ENCODE measurements at places on chromosomes 6 and 20. TPM values are rescaled to one million over a fixed set of nuclear protein-coding genes. Genes with fewer than 3 reads are reported as not detected.

DNA sequence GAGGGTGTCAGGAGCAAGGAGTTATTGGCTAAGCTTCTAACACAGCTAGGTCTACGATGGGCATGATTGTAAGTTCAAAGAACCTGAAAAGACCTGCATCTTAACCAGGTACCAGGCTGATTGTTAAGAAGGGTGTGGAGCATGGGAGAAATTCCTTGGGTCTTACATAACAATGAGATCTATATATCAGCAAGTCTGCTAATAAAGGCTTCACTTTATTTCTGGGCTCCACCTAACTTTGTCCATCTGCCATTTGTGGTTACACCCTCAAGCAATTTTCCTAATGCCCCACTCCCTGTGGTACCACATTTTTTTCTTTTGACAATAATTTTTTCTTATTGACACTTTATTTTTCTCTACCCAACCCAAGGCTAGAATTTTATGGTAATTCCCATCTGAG lies 223.5 kb upstream of the JAG1 start:
- DNase-seq: no peak

- DNase-seq: no peak
These were observed 241.0 kb downstream of the DLL1 start for GRCh38 chr6:170049641-170050561.

DNA sequence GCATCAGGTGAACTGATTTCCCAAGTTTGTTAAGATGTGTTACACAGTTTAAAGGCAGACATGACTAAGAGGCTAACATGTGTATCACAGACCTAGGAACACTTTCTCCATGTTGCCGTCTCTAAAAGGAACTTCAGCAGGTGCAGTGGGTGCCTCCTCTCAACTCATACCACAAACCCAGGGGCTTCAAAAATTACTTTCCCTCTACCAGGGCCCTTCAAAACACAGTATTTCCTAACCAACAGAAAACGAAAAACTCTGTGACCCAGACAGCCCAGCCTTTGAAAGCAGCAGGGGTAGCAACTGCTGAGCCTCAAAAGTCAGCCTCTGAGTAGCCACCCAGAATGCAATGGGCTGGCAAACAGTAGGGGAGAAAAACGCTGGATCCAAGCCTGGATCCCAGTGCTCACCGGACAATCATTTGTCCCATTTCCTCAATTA lies 28.5 kb downstream of the B4GALT5 start:
- no peak for DNase-seq

KIF13A gene
- total RNA-seq: 44.5 TPM

LY6G6C gene
- 1.3 TPM for total RNA-seq

LINC00237 gene
- total RNA-seq: not detected

TBX18 gene
- 1.3 TPM for total RNA-seq

GRCh38 chr6:134173936-134174671 lies 121.7 kb upstream of the SLC2A12 start:
- peak; percentile 72 for DNase-seq

All from progenitor cell of endocrine pancreas (in vitro differentiated cells).